Uterine smooth muscle cell (primary cell): ENCODE measurements at places on chromosomes 5 and 9. TPM values are rescaled to one million over a fixed set of nuclear protein-coding genes. Genes with fewer than 3 reads are reported as not detected.

PCAT7 gene
- not detected in 2 replicates for total RNA-seq

TNFSF15 gene
- 3.0 and 3.4 TPM in 2 replicates for total RNA-seq

EQTN gene
- not detected in 2 replicates for total RNA-seq

LNPEP gene
- total RNA-seq: 36.7 and 38.1 TPM in 2 replicates

HRCT1 gene
- 0.11 and 0.25 TPM in 2 replicates for total RNA-seq
